ENCODE measurements at places on chromosomes 11 and 22.

DNA sequence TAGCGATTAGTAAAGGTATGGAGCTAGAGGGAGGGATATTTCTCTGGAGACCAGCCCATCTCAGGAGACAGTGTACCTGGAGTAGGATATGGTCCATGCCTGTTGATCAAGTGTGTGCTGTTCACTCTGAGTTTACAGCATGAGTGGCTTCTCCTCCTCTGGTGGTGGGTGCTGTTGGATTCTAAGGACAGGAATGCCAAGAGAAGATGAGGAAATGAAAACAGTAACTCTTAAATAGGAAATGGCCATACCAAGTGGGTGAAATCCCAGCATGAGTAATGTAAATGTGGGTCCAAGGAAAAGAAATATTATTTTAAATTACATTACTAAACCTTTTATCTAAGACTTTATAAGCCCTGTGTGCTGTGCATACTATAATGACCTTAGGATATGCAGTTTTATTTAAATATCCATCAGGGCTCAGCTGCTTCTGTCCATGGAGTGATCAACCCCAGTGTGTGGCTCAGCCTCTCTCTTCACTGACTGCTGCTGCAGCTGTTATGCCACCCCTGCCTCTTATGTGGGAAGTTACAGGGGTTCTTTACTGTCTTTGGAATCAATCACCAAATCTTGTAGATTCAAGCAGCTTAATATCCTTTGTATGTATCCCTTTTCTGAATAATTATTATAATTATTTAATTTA is 54.3 kb downstream of the FAT3 start:
- no peak for DNase-seq

DNA sequence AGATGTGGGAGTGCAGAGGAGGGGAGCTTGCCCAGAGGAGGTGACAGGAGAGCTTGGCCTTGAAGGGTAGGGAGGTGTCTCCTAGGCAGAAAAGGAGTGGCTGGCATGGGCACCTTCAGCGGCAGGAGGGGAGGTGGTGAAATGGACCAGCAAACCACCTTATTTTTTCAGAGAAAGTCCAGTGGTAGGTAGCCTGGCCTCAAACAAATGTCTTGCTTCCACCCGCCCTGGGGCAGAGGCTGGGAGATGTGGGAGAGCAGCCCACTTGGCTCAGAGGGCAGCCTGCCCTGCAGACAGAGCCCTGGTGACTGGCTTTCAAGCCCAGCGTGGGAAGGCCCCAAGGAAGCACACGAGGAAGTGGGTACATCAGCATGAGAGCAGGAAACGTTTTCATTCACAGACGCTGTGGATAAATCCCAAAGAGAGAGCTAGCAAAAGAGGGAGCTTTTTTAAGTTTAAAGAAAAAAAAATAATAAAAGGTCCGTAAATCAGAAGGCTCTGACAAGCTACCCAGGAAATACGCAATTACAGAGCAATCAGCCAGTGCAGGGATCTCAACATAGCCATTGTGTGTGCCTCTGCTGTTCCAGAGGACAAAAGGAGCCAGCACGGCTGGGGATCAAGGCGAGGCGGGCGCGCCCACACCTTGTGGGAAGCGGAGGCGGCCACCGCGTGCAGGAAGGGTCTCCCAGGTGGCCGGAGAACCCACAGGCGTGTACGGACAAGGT is 238.7 kb upstream of the PLET1 start:
- no peak for DNase-seq

DNA sequence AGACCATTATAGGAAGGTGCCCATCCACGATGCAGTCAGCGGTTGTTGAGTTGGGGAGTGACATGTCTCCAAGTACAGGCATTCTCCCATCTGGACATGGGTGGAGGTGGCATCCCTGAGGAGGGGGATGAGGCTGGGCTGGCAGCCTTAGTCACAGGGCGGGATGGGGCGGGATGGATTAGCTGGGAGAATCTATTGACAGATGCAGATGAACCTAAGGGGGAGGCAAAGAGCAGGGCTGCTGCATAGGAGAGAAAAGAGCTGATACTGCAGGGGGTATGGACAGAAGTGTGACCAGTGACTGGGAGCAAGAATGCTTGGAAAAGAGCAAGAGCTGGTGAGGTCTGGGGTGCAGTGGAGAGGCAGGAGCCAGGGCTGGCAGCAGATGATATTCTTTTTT is 42.7 kb downstream of the SCN3B start:
- DNase-seq, result no peak

GRCh38 chr11:119754199-119754598 is 25.2 kb upstream of the NECTIN1 start:
- DNase-seq, result no peak

GRCh38 chr11:27233654-27234042 is 129.4 kb downstream of the CCDC34 start:
- no peak for DNase-seq

- DNase-seq, result no peak
These were observed 259.5 kb downstream of the BRD1 start for GRCh38 chr22:49567899-49568750.

- no peak for DNase-seq
These were observed 5.0 kb downstream of the MOGAT2 start for GRCh38 chr11:75722669-75723042.

- DNase-seq, result no peak
These were observed 43.2 kb downstream of the NRXN2 start for GRCh38 chr11:64679846-64680245.

GRCh38 chr22:43504666-43505261 is 93.0 kb downstream of the MPPED1 start:
- DNase-seq, result no peak

DNA sequence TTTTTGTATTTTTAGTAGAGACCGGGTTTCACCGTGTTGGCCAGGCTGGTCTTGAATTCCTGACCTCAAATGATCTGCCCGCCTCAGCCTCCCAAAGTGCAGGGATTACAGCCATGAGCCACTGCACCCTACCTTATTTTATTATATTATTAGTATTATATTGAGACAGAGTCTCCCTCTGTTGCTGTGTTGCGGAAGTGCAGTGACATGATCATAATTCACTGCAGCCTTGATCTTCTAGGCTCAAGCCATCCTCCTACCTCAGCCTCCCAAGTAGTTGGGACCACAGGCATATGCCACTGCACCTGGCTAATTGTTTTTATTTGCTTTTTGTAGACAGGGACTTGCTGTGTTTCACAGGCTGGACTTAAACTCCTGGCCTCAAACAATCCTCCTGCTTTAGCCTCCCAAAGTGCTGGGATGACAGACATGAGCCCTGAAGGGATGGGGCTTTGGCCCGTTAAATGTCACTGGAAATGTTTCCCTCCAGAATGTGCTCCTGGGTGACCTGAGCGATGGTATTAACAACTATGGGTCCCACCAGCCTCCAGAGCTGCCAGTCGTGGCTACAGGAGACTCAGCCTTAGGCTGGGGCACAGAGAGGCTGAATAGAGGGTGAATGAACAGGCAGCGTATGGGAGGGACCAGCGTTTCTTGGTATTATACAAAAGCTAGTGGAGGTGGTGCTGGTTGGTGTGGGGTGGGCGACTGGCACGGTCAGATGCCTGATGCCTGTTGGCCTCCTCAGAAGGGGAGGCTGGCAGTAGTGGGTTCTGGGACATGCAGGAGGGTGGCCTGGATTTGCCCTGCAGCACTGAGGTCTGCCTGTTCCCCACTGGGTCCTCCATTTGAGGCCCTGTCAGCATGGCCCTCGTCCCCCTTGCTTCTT is 7.3 kb downstream of the TANGO2 start:
- peak; percentile 14 for DNase-seq
